ENCODE measurements at places on chromosomes 3 and 15.
A peak's percentile ranks its signal among the peaks of the same experiment; 100 is the strongest.

DNA sequence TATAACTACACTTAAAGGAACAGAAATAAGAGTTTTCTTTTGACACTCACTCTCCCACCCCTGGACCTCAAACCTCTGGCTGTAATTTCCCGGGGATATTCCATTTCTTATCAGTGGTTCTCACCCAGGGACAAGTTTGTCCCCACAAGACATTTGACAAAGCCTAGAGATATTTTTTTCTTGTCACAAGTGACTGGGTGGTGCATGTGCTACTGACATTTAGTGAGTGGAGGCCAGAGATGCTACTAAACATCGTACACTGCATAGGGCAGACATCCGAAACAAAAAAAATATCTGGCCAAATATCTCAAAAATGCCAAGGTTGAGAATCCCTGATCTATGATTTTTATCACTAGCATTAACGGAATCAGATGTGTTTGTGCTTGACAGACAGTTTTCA is 168.0 kb upstream of the FRMD4B start:
- no peak for DNase-seq

DNA sequence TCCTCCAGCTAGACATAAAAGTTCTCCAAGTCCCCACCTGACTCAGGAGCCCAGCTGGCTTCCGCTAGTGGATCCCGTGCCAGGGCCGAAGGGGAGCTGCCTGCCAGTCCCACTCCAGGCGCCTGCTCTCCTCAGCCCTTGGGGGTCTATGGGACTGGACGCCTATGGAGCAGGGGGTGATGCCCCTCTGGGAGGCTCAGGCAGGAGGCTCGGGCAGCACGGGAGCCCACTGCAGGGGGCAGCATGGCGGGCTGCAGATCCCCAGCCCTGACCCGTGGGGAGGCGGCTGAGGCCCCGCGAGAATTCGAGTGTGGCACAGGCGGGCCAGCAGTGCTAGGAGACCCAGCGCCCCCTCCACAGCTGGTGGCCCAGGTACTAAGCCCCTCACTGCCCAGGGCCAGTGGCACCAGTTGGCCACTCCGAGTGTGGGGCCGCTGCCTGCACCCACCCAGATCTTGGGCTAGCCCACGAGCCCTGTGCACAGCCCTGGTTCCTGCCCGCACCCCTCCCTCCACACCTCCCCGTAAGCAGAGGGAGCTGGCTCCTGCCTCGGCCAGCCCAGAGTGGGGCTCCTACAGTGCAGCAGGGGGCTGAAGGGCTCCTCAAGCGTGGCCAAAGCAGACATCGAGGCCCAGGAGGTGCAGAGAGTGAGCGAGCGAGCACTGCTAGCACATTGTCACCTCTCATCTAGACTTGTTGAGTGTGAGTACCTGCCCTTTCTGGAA is 221.3 kb upstream of the NSMCE3 start:
- no peak for DNase-seq

- DNase-seq: no peak
Observed at GRCh38 chr3:10248984-10249748, 907 bp downstream of the TATDN2 start.

DNA sequence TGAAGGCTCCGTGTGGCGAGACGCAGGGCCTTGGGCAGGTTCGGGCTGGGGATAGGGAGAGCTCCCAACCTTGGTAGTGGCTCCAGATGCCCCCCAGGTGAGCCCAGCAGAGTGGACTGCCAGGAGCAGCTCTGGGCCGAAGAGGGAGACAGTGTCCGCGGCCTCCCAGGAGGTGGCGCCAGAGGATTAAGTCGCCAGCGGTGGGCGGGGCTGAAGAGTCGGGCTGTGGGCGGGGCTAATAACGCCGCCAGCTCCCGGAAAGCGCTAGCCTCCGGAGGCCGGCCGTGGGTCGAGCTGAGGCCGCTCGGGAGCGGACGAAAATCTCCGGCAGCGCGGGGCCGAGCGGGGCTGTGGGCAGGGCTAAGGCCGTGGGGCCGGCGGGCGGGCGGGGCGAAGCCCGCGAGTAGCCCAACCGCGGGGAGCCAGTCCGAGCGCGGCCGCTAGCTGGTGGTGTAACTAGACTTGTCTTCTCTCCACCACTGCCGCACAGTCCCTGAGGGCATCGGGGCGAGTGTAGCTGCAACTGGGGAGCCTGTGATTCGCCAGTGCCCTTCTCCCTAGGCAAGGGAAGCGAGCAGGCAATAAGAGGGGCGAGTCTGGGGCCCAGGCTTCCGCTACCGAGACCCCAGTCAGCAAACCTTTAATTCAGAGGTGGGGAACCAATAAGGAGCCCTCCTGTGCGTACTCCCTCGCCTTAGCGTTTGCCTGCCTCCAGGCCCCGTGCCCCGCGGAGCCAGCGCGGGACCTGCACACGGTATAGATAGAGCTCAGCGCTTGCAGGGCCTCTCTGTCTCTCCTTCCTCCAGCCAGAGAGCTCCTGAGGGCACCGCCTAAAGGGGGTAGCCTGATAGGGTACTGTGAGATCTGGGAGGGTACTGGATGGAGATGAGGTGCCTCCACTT is 14.4 kb upstream of the BSN start:
- DNase-seq: peak; percentile 37

DNA sequence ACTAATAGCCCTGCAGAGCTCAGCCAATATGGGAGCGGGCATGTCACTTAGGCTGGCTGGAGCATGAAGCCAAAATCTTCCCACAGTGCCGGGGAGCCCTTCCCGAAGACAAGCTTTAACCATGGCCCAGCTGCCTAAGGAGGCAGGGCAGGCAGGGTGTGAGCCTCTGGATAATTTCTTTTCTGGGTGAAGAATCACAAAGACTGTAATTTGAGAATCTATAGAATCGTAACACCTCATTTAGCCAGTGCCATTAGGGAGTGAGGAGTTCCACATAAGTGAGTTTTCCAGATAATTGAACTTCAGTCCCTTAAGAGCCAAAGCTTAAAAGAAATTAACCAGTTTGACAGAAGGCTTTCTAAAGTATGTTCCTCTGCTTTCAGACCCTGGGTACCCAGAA is 40.2 kb upstream of the TLE3 start:
- peak; percentile 46 for DNase-seq
